ENCODE measurements at places on chromosomes 7 and 10.

DNA sequence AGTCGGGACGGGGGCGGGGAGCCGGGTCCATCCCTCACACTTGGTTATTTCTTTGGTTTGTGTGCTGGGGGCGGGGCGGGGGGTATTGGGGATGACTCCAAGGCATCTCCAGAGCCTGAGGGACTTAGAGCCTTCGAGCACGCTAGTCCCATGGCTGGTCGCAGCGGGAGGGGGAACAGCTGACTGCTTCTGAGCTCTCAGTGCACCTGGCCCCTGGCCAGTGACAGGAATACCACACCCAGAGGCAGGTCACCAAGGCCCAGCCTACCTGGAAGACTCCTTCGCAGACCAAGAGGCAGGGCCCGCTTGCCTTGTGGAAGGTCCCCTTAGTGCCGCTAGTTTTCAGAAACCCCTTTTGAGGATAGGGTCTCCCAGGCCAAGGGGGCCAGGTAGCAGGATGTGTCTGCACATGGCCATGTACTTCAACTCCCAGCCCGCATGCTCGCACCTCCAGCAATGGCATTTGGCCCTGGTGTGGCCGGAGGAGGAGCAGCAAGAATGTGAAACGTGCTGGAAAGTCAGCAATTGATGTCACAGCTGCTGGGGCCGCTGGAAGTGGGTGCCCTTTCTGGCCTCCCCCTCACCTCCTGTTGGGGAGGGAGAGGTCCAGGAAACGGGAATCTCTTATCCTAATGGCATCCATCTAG lies 40.3 kb downstream of the AGAP3 start:
- no peak for DNase-seq

GRCh38 chr10:36302086-36302485 lies 660.0 kb upstream of the FZD8 start:
- DNase-seq = no peak

GRCh38 chr10:58017719-58018367 lies 249.9 kb downstream of the IPMK start:
- DNase-seq = no peak

- DNase-seq = peak; percentile 87
These were observed 35.1 kb downstream of the DNAJB12 start for GRCh38 chr10:72319416-72320254.

- DNase-seq = peak; percentile 40
These were observed 2.4 kb downstream of the ZMIZ2 start for GRCh38 chr7:44750921-44751571.

DNA sequence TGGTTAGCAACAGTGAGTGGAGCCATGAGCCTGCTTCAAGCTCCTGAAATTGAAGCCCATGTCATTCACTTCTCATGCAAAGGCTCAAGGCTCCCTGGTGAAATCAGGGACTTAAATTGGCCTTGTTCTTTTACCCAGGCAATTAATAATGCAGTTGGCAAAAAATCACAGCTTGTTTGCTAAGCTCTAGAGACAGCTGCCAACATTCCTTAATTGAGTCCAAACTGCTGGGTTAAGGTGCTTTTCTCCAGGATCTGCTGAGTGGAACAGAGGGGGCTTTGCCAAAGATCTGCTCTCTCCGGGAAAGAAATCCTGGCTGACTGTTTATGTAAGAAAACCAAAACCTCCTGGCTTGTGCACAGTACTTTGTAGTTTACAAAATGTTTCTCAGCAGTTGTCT lies 257.6 kb upstream of the GHITM start:
- DNase-seq = no peak

Measured in stimulated activated CD4-positive, alpha-beta T cell treated with anti-CD3 and anti-CD28 coated beads, Interleukin-12 subunit alpha, Interleukin-12 subunit beta, amount 100 ng/mL, for 4 hours (primary cell).